Astrocyte (in vitro differentiated cells and primary cell): ENCODE measurements at places on chromosomes 6 and 20. TPM values are rescaled to one million over a fixed set of nuclear protein-coding genes. Genes with fewer than 3 reads are reported as not detected.

NT5E gene
- 76.1 and 77.4 TPM in 2 replicates for total RNA-seq

DNA sequence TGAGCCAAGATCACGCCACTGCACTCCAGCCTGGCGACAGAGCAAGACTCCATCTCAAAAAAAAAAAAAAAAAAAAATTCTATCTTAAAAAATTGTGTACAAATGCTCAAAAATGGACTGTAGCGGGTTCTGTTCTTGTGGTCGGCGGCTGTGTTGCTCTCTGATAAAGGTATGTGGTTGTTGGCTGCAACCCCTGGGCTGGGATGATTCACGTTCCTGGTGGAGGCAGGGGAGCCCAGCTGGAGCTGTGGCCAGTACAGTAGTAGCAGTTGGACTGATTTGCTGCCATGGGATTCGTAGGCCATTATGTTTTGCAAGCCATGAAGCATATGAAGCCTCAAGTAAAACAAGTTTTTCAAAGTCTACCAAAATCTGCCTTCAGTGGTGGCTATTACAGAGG is 22.3 kb downstream of the MDN1 start:
- no peak overlapping the region for H3K4me3 ChIP-seq
- peak; percentile 94 for DNase-seq
- no peak overlapping the region for H3K27ac ChIP-seq

GRCh38 chr6:158347335-158347734 is 35.1 kb downstream of the TULP4 start:
- H3K4me3 ChIP-seq, result no peak overlapping the region
- no peaks in the 10 kb centered on the region for H3K27me3 ChIP-seq
- H3K36me3 ChIP-seq, result no peaks in the 10 kb centered on the region
- DNase-seq, result no peak
- no peak overlapping the region for H3K27ac ChIP-seq
- H3K4me1 ChIP-seq, result no peaks in the 10 kb centered on the region

- H3K27me3 ChIP-seq, result peaks cover 99% of the 10 kb centered on the region
- H3K4me1 ChIP-seq, result peaks cover 12% of the 10 kb centered on the region
- peak overlapping the region; percentile 22 for H3K4me3 ChIP-seq
- no peak for DNase-seq
- H3K36me3 ChIP-seq, result no peaks in the 10 kb centered on the region
Measured at GRCh38 chr6:133891149-133891926, 2.4 kb downstream of the TCF21 start.

BPIFA1 gene
- total RNA-seq, result not detected in 2 replicates

DNA sequence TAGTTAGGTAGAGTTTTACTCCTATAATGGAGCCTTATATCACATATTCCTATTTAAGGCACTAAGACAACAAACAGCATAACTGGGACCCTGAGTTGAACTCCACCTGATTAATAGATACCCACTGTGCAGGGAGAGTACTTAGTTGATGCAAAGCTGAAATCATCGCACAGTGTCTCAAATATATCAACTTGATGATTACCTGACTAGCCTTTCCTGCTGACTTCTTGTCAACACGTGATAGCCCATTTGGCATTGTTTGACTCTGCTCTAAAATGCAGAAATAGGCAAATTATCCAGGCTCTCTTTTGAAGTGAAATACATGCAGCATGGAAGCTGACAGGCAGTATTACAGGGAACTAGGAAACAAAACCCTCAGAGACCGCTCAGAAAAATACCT is 154.6 kb upstream of the HDAC2 start:
- H3K27ac ChIP-seq, result no peak overlapping the region
- H3K27me3 ChIP-seq, result no peaks in the 10 kb centered on the region
- H3K4me3 ChIP-seq, result no peak overlapping the region
- no peaks in the 10 kb centered on the region for H3K36me3 ChIP-seq
- H3K4me1 ChIP-seq, result no peaks in the 10 kb centered on the region

BICRAL gene
- 5.9 and 7.1 TPM in 2 replicates for total RNA-seq

DNA sequence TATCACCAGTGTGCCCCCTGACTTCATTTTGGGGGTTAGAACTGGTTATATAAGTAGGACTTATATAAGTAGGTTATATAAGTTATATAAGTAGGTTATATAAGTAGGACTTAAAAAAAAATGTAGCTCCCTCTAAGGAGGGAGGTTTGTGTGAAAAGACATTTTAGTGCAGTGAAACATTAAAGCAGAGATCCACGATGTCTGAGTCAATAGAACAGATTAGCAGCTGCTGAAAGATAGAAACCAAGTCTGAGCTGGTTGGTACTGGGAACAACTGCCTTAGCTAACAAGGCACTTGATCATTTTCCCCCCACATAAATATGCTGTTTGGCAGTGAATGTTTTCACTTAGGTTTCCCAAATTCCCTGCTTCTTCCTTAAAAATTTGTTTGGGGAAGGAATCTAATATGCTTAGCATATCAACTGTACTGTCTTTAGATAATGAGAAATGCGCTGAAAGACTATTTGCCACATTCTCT is 2.1 kb upstream of the RPS12 start:
- peak overlapping the region; percentile 84 for H3K27ac ChIP-seq
- H3K4me1 ChIP-seq, result peaks cover 16% of the 10 kb centered on the region
- H3K4me3 ChIP-seq, result peak overlapping the region; percentile 100
- peak; percentile 33 for DNase-seq
- H3K27me3 ChIP-seq, result no peaks in the 10 kb centered on the region

HEY2 gene
- 1.0 and 2.4 TPM in 2 replicates for total RNA-seq

GRCh38 chr20:34022839-34023234 is 29.1 kb downstream of the RALY start:
- no peak overlapping the region for H3K4me3 ChIP-seq
- no peak overlapping the region for H3K27ac ChIP-seq
- H3K4me1 ChIP-seq, result peaks cover 9% of the 10 kb centered on the region
- no peak for DNase-seq
- no peaks in the 10 kb centered on the region for H3K36me3 ChIP-seq
- no peaks in the 10 kb centered on the region for H3K27me3 ChIP-seq

DNA sequence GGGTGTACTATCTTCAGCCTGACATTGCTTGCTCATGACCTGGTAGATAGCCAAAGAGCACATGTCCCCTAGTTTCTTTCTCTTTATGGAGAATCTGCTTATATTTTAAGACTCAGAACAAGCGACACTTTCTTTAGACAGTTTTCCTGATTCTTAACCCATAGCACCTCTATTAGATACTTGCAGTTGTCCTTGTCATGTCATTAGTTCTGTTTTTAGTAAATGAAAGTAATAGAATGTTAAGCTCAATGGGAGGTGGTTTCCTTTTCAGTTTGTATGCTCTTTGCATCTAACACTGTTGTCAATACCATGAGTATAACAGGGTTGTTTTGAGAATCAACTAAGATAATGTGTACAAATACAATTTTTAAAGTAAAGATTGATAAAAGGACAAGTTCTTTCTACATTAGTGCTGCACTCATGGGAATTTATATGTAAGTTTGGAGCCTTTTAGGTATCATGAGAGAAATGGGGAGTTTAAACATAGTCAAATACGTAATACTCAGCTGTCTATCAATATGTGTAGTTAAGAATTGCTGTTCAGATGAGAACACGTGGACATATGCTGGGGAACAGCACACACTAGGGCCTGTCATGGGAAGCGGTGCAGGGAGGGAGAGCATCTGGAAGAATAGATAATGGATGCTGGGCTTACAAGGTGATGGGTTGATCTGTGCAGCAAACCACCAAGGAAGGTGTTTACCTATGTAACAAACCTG is 124.3 kb downstream of the GRM1 start:
- no peaks in the 10 kb centered on the region for H3K27me3 ChIP-seq
- H3K4me1 ChIP-seq, result no peaks in the 10 kb centered on the region
- no peak overlapping the region for H3K4me3 ChIP-seq
- DNase-seq, result no peak
- H3K36me3 ChIP-seq, result no peaks in the 10 kb centered on the region

DNA sequence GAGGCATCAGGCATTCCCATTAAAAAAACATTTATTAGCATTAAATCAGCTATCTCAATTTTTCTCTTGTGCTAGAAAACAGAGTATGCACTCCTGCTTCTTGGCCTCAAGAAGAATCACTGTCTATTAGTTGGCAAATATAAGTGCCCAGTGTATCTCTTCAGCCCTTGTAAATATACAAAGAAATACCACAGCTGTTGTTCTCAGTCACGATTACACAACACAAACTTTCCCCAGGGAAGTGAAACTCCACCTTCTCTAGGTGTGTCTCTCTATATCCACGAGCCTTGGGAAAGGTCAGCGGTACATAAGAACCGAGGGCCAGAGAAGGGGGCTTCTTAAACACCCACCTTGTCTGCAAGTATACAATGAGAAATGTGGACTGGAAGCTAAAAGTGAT is 194.7 kb downstream of the PKHD1 start:
- H3K27ac ChIP-seq, result no peak overlapping the region
- no peak overlapping the region for H3K4me3 ChIP-seq
- H3K36me3 ChIP-seq, result no peaks in the 10 kb centered on the region
- H3K27me3 ChIP-seq, result no peaks in the 10 kb centered on the region
- no peak for DNase-seq

OR2J3 gene
- not detected in 2 replicates for total RNA-seq

- no peaks in the 10 kb centered on the region for H3K27me3 ChIP-seq
- no peaks in the 10 kb centered on the region for H3K36me3 ChIP-seq
- H3K27ac ChIP-seq, result no peak overlapping the region
- no peaks in the 10 kb centered on the region for H3K4me1 ChIP-seq
Measured at GRCh38 chr6:92790381-92790780, 629.0 kb downstream of the EPHA7 start.

- no peaks in the 10 kb centered on the region for H3K36me3 ChIP-seq
- DNase-seq, result no peak
- peak overlapping the region; percentile 80 for H3K4me3 ChIP-seq
- peaks cover 11% of the 10 kb centered on the region for H3K4me1 ChIP-seq
- peak overlapping the region; percentile 59 for H3K27ac ChIP-seq
- no peaks in the 10 kb centered on the region for H3K27me3 ChIP-seq
Measured at GRCh38 chr6:119348096-119348747, 1.3 kb downstream of the MAN1A1 start.

TMEM244 gene
- total RNA-seq, result not detected in 2 replicates

DNA sequence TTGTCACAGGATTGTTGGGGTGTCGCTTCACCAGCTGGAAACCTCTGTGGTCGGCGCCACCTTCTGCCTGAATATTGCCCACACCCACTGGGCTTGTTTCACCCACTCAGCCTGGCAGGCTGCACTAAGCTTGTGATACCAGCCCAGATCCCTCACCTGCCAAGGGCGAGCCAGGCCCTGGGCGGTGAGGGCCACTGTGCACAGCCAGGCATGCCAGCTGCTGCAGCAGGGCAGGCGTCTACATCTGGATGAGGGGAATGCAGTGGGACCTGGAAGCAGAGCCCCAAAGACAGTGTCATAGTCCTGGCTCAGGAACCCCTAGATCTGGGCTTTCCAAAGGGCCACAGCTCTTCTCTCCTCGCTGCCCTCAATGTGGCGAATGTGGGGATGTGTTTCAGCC is 1307.5 kb downstream of the GRIK2 start:
- H3K36me3 ChIP-seq, result no peaks in the 10 kb centered on the region
- H3K4me1 ChIP-seq, result no peaks in the 10 kb centered on the region
- H3K27ac ChIP-seq, result no peak overlapping the region

RAB32 gene
- total RNA-seq, result 75.7 and 77.4 TPM in 2 replicates

ATF6B gene
- 68.7 and 70.1 TPM in 2 replicates for total RNA-seq

GRCh38 chr20:50813801-50814200 is 18.9 kb downstream of the BCAS4 start:
- H3K4me3 ChIP-seq, result no peak overlapping the region
- H3K36me3 ChIP-seq, result no peaks in the 10 kb centered on the region
- H3K27ac ChIP-seq, result no peak overlapping the region
- no peaks in the 10 kb centered on the region for H3K27me3 ChIP-seq
- H3K4me1 ChIP-seq, result peaks cover 22% of the 10 kb centered on the region

CAGE1 gene
- total RNA-seq, result 0.10 and 0.30 TPM in 2 replicates

OLIG3 gene
- total RNA-seq, result 0.14 TPM in 1 of 2 replicates, not detected in the other

DNA sequence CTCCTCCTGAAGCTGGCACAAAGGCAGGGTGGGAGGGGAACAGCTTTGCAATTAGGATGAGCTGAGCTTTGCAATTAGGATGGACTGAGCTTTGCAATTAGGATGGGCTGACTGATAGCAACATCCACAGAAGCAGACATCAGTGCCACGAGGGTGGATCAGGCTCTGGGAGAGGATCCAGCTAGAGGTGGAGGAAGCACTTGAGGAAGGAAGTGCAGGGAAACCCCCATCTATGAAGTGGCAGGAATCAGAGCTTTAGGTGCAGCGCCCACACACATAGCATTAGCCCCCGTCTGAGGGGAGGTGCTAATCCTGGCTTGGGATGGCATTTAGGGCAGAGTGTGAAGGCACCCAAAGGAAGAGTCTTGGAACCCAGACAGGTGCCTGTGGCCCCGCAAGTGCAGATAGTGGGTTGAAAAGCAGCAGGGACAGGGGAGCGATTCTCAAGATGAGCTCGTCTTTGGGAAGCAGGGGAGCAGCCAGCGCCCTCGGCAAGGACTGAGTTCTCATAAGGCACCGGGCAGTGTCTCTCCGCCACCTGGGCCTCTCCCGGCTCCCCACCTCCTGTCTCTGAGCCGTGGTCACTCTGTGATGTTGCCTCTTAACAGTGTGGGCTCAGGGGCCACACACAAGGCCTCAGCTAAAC is 12.0 kb upstream of the THBS2 start:
- H3K27ac ChIP-seq, result no peak overlapping the region
- H3K27me3 ChIP-seq, result no peaks in the 10 kb centered on the region
- peaks cover 10% of the 10 kb centered on the region for H3K4me1 ChIP-seq
- no peak overlapping the region for H3K4me3 ChIP-seq
- no peak for DNase-seq
- H3K36me3 ChIP-seq, result no peaks in the 10 kb centered on the region

MCHR2 gene
- not detected in 2 replicates for total RNA-seq

CDC40 gene
- 15.7 and 18.7 TPM in 2 replicates for total RNA-seq

- H3K4me1 ChIP-seq, result peaks cover 18% of the 10 kb centered on the region
- DNase-seq, result no peak
- H3K27ac ChIP-seq, result peak overlapping the region; percentile 89
- H3K36me3 ChIP-seq, result no peaks in the 10 kb centered on the region
Measured at GRCh38 chr6:153003366-153003690, 819 bp upstream of the MTRF1L start.

DNA sequence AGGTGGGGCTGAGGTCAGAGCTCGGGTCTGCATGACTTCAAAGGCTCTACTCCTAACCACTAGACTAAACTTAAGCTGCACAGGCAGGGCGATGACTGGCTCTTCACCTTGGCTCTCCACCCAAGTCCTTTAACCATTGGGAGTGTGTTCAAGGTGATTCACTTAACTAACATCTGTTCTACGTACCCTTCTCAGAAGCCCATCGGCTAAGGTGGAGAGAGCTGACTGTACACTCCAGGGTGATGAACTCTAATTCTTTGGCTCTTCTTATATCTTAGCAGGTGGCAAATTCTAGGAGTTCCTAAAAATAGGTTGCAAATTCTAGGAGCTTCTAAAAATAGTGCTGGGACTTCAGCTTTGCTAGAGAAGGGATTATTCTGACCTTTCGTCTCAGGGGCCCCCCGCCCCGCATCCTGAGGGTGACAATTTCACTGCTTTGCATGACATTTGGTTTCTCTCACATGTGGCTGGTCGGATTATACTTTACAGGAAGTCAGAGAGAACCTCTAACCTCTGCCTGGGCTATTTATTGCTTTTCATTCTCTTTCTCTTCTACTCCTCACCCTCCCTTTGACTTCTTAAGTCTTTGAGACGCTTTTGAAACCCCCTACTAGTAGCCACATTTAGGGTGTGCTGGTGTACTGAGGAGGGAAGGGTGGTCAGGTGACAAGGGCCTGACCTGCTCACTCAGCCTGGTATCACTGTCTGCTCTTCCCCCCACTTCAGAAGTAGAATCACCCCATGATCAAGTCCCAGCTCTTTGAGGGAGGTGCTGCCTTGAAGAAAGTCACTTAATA is 55.5 kb downstream of the PRDM1 start:
- H3K36me3 ChIP-seq, result no peaks in the 10 kb centered on the region
- H3K27me3 ChIP-seq, result peaks cover 3% of the 10 kb centered on the region
- H3K4me3 ChIP-seq, result no peak overlapping the region
- DNase-seq, result peak; percentile 88
